Stimulated activated CD4-positive, alpha-beta T cell treated with anti-CD3 and anti-CD28 coated beads, Interleukin-15, amount 100 ng/mL, for 24 hours (primary cell): ENCODE measurements at places on chromosomes 4 and X.
A peak's percentile ranks its signal among the peaks of the same experiment; 100 is the strongest.

DNA sequence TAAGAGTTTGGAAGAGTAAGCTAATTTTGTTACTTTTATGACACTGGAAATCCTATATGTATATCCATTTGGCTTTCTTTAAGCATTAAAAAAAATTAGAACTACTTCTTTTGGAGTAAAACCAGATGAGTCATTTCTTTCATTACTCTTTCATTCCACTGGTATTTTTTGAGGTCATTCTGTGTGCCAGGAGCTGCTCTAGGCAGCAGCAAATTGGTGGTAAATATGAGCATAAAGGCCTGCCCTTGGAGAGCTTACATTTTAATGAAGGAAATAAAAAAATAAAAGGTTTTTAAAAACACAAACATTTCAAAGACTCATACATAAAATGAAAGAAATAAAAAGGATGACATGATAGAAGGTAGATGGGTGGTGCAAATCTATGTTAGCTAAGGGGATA lies 37.4 kb downstream of the MID1 start:
- no peak for DNase-seq

DNA sequence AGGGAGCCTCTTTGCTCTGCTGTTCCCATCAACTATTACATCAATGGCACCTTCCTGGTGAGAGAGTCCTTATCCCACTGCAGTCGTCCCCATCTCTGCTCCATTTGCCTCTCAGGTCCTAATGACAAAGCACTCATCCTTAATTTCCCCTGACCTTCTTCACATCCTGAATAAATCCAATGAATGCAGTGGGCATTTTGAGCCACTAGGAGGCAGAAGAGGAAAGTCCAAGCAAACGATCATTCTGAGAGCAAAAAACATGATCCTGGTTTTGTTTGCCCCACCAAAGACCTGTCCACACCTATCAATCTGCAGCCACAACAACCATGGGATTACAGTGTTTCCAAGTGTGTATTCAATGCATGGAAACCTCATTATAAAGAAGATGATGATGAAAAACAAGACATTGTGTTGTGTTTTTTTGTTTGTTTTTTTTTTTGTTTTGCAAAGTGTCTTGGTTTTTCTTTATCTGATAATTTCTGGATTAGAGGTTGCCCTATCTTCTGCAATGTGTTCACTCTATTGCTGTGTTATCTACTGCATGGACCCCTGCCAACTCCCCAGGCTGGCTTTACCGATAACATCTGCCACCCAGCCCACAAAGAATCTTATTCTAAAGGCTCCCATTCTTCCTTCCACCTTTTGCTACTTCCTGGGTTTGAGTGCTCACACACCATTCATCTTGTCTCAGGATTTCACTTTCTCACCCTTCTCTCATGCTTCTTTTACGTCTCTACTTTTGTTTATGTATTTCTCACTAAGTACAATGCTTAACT lies 207.2 kb downstream of the NLGN4X start:
- peak; percentile 24 for DNase-seq

GRCh38 chr4:54063737-54064316 lies 578 bp downstream of the CHIC2 start:
- peak; percentile 29 for DNase-seq

DNA sequence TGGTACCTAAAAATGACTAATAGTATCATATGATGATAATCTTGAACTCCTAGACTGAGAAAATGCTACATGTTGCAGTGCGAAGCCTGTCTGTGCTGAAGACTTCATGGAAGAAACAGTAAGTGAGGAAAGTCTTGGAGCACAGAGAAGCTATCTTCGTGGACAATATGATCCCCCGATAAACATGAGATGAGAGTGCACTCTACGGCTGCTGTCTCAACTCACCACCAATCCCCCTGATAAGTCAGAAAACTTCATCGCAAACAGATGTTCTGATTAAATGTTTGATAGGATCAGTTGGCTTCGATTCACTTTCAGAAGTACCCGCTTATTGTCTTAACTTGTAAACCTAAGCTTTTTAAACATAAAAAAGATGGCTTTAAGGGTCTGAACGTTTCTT lies 130.2 kb downstream of the ELOVL6 start:
- DNase-seq: no peak

GRCh38 chr4:81505004-81505598 lies 33.4 kb upstream of the RASGEF1B start:
- DNase-seq: peak; percentile 76
